LNCaP clone FGC (cell line): ENCODE measurements at places on chromosomes 7 and 10.

- DNase-seq, result peak; percentile 89
Measured at GRCh38 chr7:111765751-111766643, 203.7 kb upstream of the IMMP2L start.

DNA sequence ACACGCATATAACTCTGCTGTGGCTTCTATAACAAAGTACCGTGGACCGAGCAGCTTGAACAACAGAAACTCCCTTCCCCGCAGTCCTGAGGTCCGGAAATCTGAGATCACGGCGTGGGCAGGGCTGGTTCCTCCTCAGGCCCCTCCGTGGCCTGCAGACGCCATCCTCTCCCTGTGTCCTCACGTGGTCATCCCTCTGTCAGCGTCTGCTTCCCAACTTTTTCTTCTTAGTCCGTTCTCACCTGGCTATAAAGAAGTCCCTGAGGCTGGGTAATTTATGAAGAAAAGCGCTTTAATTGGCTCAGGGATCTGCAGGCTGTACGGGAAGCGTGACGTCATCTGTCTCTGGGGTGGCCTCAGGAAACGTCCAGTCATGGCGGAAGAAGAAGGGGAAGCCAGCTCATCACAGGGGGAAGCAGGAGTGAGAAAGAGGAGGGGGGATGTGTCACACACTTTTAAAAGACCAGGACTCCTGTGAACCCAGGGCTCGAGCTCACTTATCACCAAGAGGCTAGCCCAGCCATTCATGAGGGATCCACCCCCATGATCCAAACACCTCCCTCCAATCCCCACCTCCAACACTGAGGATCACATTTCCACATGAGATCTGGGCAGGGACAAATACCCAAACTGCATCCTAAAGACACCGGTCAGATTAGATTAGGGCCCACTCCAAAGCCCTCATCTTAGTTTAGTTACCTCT, 91.2 kb upstream of the INSIG1 start:
- DNase-seq, result no peak

- DNase-seq, result no peak
Measured at GRCh38 chr10:71156436-71156835, 55.9 kb upstream of the UNC5B start.

DNA sequence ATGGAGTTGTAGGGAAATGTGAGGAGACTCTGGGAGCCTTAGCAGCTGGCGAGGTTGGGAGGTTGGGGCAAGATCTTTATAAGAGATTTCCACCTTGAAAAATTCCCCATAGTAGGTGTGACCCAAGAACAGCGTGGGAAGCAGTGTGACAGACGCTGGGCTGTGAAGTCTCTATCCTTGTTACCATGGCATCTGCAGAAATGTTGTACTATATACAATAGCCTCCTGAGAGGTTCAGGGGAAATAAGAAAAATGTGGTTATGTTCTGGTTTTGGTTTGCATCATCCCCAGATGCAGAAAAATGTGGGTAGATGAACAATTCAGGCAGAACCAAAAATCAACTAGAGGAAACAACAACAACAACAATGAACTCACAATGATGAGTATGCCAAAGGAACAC, 498.6 kb downstream of the SH2D4B start:
- no peak for DNase-seq

DNA sequence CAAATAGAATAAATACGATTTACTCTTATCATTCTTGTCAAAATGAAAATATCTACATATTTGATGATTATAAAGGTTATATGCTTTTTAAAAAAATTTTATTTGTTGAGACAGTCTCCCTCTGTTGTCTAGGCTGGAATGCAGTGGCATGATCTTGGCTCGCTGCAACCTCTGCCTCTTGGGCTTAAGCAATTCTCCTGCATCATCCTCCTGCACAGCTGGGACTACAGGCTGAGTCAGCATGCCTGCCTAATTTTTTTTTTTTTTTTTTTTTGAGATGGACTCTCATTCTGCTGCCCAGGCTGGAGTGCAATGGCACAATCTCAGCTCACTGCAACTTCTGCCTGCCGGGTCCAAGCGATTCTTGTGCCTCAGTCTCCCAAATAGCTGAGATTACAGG, 48.9 kb downstream of the PUS7 start:
- DNase-seq, result no peak

DNA sequence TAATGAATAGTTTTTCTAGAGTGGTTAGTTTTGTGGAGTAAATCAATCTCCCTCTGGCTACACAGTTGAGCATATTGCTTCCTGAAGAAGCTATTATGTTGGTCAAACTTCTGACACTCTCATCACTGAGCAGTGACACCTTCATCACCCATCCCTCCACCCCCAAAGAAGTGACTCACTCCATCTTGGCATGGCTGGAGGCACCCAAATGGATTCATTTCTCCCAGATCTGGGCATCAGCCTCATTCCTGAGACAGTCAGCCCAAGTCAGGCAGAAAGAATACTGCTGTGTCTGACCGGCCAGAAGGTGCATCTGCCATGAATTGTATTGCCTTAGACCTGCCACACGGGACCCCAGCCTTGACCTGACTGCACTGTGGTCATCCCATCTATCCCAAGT, 117.0 kb upstream of the HABP2 start:
- no peak for DNase-seq

- no peak for DNase-seq
Measured at GRCh38 chr10:5975641-5976473, 1.5 kb downstream of the IL15RA start.

- DNase-seq, result no peak
Measured at GRCh38 chr10:6563075-6563474, 17.0 kb downstream of the PRKCQ start.

GRCh38 chr7:150524018-150524417, 9.3 kb downstream of the GIMAP7 start:
- DNase-seq, result no peak

DNA sequence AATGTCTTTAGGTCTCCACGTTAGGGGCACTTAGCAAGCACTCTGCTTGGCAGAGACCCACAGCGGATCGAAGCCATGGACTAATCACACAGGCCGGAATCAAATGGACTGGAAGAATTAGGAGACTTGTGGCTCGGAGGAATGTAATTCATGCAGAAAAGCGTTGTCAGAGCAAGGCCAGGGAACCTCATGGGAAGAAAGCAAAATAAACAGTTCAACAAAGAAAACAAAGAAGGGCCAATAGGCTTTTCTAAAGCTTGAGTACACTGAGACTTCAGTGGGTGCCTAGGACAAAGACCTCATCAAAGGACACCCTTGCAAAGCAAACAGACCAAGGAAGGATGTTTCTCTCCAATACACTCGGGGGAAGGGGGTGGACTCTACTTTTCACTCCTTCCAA, 171.1 kb downstream of the GLI3 start:
- no peak for DNase-seq

DNA sequence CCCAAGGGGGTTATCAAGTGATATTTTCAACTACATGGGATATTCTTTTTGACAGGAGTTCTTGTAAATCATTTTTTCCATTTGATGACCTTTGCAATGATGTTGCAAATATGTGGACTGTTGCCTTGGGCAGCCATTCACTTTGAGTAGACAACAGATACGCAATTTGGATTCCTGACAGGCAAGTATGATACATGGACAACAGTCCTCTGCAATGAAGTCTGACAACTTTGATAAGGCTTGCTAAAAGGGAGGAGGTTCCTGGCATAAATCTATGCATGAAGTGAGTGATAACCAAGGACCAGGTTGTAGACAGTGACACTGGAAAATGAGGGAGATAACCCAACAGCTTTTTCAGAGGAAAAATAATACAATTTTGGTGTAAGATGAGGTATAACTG, 17.7 kb downstream of the LRRD1 start:
- DNase-seq, result no peak

DNA sequence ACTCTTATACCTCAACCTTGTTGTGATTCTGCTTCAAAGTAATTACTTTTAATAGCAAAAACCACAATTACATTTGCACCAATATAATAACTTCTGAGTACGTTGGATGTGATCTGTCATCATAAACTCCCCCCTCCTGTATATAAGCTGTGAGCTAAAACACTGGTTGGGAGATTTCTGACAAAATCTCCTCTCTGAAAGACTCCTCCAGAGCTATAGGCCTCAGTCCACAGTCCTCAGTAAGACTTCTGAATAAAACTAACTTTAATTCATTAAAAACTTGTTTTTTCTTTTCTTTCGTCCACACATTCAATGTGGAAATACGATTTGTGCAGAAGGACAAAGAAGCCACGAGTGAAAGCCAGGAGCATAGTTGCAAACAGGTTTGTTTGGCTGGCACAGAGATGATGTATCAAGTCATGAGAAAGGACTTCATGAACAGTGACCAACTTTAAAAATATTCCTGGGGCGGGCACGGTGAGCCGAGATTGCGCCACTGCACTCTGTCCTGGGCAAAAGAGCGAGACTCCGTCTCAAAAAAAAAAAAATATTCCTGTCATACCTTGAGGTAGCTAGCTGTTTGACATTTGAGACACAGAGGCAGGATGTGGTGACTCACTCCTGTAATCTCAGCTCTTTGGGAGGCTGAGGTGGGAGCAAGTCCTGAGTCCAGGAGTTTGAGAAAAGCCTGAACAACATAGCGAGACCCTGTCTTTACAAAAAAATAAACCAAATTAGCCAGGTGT, 91.1 kb upstream of the ARHGAP21 start:
- DNase-seq, result no peak

DNA sequence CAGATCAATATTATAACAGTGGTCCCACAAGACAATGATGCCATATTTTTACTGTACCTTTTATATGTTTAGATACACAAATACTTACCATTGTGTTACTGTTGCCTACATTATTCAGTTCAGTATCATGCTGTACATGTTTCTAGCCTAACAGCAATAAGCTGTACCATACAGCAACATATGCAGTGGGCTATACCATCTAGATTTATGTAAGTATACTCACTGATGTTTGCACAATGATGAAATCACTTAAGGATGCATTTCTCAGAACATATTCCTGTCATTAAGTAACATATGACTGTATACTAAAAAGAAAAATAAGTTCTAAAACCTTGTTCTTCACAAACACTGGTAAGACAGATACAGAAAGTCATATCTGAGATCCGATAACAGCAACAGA, 468.6 kb upstream of the SEMA3A start:
- no peak for DNase-seq

GRCh38 chr7:88835147-88835728, 39.7 kb upstream of the TEX47 start:
- DNase-seq, result peak; percentile 11

- DNase-seq, result no peak
Measured at GRCh38 chr7:24717694-24718320, 39.5 kb downstream of the GSDME start.

DNA sequence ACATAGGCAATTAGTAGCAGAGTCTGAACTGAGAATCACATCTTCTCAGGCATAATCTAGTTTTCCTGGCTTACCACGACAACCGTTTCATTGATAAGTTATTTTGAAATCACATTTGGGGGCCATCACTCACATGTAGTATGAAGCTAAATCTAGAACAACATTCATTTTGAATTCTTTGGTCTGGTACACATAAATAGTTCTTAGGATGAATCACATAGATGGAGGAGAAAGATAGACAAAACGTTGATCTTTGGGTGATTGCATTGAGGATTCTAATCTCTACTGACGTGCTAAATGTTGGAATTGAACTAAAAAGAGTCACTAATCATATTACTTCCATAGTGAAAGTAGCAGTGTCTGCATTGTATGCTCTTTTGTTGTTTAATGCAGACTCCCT, 1022.6 kb downstream of the LRMDA start:
- no peak for DNase-seq

- no peak for DNase-seq
Measured at GRCh38 chr10:30509508-30509907, 75.5 kb downstream of the MAP3K8 start.

- DNase-seq, result no peak
Measured at GRCh38 chr10:63477927-63478326, 12.2 kb upstream of the JMJD1C start.

DNA sequence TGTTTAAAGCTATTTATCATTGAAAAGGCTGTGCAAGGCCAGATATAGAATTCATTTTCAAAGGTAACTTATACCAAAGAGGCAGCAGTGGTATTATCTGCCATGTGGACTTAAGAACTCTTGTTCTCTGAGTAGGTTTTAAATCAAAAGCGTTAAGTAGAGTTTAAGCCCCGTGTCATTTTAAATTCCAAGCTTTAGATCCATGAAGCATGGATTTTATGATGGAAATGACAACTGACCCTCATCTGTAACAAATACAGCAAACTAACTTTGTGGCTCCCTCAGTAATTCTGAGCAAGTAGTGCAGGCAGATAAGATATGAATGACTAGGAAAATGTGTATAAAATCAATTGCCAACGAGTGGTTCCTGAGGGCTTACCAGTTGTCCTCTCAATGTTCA, 247.0 kb downstream of the WDR11 start:
- no peak for DNase-seq

- DNase-seq, result no peak
Measured at GRCh38 chr10:23194966-23195845, 3.1 kb downstream of the PTF1A start.
